A549 treated with dexamethasone at 1 μM for 4 hours (cell line): ENCODE measurements at places on chromosomes 4 and X. TPM values are rescaled to one million over a fixed set of nuclear protein-coding genes. Genes with fewer than 3 reads are reported as not detected.

Gene GDPD2
- 0.03 to 0.11 TPM (median 0.07 TPM) in 5 replicates for total RNA-seq

Gene HEPH
- total RNA-seq = 0.02 TPM in 1 of 5 replicates, not detected in the others

Gene PPM1K
- 0.39 to 1.0 TPM (median 0.75 TPM) in 5 replicates for total RNA-seq

Gene LRCH2
- total RNA-seq = 0.02 to 0.05 TPM (median 0.02 TPM) in 4 of 5 replicates, not detected in the other

Gene VCX
- 0.13 TPM in 1 of 5 replicates, not detected in the others for total RNA-seq

Gene GUCY1B1
- total RNA-seq = 0.18 to 0.31 TPM (median 0.23 TPM) in 5 replicates

Gene BTK
- 0.12 to 0.20 TPM (median 0.20 TPM) in 4 of 5 replicates, not detected in the other for total RNA-seq

Gene TEX13B
- 0.08 TPM in 1 of 5 replicates, not detected in the others for total RNA-seq

Gene FAAH2
- 0.06 to 0.19 TPM (median 0.16 TPM) in 5 replicates for total RNA-seq
